ENCODE measurements at places on chromosomes 11 and 22.
A peak's percentile ranks its signal among the peaks of the same experiment; 100 is the strongest.

GRCh38 chr22:24543679-24544243, 11.2 kb downstream of the GUCD1 start:
- no peak for DNase-seq

- peak; percentile 54 for DNase-seq
Measured at GRCh38 chr11:11620173-11620920, 1.5 kb downstream of the GALNT18 start.

GRCh38 chr11:60899046-60899936, 7.1 kb downstream of the PRPF19 start:
- no peak for DNase-seq

- DNase-seq = no peak
Measured at GRCh38 chr22:17358415-17358814, 10.8 kb upstream of the CECR2 start.

- no peak for DNase-seq
Measured at GRCh38 chr11:123430721-123431497, 840 bp downstream of the GRAMD1B start.

DNA sequence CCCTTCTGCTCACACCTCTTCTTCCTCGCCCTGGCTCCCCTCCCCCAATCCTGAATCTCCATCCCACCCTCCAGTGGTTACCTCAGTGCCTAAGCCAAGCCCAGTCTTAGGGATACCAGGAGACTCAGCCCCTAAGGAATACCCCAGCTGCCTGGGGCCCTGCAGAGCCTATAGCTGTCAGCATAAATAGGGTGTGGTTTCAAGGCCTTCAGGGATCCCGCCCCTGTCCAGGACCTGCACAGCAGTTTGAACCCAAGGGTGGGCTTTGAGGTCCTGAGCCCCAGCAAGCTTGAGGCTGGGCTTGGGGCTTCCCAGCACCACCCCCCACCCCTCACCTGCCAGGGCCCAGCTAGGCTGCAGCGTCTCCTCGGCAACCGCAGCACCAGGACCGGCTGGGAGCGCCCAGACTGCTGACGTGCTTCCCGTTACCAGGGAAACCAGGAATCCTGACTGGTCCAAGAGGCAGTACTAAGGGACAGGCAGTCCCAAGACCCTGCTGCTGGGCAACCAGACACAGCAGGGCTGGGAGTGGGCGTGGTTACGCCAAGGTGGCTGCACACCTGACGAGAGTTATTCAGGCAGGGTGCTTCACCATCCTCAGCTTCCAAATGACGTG, 13.7 kb downstream of the APBB1 start:
- no peak for DNase-seq

GRCh38 chr22:32232191-32232830, 22.8 kb downstream of the SLC5A4 start:
- DNase-seq = no peak

DNA sequence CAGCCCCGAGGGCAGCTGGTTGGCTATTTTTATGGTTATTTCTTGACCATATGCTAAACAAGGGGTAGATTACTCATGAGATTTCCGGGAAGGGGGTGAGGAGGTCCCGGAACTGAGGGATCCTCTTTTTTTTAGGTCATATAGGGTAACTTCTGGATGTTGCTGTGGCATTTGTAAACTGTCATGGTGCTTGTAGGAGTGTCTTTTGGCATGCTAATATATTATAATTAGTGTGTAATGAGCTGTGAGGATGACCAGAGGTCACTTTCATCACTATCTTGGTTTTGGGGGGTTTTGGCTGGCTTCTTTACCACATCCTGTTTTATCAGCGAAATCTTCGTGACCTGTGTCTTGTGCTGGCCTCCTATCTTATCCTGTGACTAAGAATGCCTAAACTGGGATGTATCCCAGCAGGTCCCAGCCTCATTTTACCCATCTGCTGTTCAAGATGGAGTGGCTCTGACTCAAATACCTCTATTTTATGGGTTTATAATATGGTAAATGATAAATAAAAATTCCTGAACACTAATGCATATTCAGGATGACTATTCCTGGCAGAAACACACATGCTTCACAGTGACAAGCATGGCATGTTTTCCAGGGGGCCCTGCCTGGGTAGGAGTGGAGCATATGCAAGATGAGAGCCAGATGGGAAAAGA, 11.2 kb downstream of the KREMEN1 start:
- DNase-seq = no peak

DNA sequence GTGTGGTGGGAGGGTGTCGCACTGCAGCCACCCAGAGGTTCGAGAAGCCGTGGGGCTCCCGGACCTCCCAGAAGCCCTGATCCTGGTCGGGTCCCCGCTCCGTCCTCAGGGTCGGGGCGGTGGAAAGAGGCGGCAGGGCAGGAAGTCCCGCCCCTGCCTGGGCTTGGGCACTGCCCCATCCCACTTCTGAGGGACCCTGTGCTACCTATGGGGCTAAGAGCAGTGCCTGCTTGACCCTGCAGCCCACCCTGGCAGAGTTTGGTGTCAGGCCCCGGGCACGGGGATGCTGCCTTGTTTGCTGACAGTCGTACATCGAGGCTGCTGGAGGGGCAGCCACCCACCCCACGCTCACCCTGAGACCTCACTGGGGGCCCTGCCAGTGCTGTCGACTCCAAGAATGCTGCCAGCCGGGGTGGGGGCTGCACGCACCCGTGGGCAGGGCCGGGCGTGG, 19.4 kb downstream of the RNH1 start:
- DNase-seq = no peak

GRCh38 chr22:36155702-36156101, 4.9 kb downstream of the APOL3 start:
- DNase-seq = no peak

DNA sequence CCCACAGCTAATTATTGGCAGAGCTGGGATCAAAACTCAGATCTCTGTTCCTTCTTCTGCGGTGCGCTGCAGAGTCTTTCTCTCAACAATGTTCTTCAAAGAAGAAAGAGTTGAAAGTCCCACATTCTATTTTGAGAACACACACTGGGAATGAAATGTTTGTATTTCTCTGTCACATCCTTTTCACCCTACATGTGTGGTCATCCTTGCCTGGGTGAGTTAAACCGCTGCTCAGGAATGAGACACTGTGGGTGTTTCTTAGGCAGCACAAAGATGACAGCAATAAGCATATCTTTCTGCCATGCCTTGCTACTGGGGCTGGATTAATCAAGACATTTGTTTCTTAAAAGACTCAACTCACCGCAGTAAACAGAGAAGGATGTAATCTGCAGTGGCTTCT, 222.6 kb downstream of the LARGE1 start:
- no peak for DNase-seq

- no peak for DNase-seq
Measured at GRCh38 chr11:78074756-78075155, 4.9 kb downstream of the NDUFC2 start.
